ENCODE measurements at places on chromosomes 16 and 17.

- no peak overlapping the region for H3K27ac ChIP-seq
- no peaks in the 10 kb centered on the region for H3K36me3 ChIP-seq
- DNase-seq, result no peak
- no peak overlapping the region for H3K4me3 ChIP-seq
- H3K4me1 ChIP-seq, result no peaks in the 10 kb centered on the region
Measured at GRCh38 chr16:9072806-9073341, 18.6 kb upstream of the HAPSTR1 start.

- no peak overlapping the region for H3K27ac ChIP-seq
- DNase-seq, result no peak
- H3K4me1 ChIP-seq, result no peaks in the 10 kb centered on the region
Measured at GRCh38 chr17:30995347-30995746, 24.5 kb downstream of the RNF135 start.

GRCh38 chr17:81831957-81832607, 1.0 kb downstream of the MCRIP1 start:
- no peak for DNase-seq
- no peaks in the 10 kb centered on the region for H3K27me3 ChIP-seq
- no peaks in the 10 kb centered on the region for H3K36me3 ChIP-seq
- peaks cover 4% of the 10 kb centered on the region for H3K4me1 ChIP-seq
- H3K4me3 ChIP-seq, result peak overlapping the region; percentile 95
- no peak overlapping the region for H3K27ac ChIP-seq

DNA sequence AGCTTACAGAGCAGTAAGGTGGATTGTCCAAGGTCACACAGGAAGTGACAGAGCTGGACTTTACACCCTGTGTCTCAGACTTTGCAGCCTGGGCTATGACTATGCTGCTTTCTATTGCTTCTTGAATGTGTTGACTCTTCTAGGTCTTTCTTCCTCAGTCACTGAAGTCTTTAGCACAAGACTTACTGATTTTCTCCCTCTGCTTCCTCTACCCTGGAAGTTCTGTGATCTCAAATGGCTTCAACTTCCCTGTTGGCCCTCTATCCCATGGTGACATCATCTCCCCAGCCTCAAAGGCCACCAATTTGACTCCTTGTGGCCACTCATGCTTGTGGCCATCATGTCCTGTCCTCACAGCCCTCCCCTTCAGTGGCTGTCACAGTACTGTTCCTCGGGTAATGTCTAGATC, 181.3 kb downstream of the HS3ST3A1 start:
- DNase-seq, result no peak
- H3K4me3 ChIP-seq, result no peak overlapping the region
- H3K27me3 ChIP-seq, result no peaks in the 10 kb centered on the region
- H3K4me1 ChIP-seq, result no peaks in the 10 kb centered on the region
- no peak overlapping the region for H3K27ac ChIP-seq
- H3K36me3 ChIP-seq, result no peaks in the 10 kb centered on the region

Measured in endodermal cell (in vitro differentiated cells).